ENCODE measurements at places on chromosomes 1 and 21.

- peak; percentile 79 for DNase-seq
Measured at GRCh38 chr1:97904534-97904933, 16.3 kb downstream of the DPYD start.

- no peak for DNase-seq
Measured at GRCh38 chr1:12541274-12542137, 76.5 kb downstream of the DHRS3 start.

DNA sequence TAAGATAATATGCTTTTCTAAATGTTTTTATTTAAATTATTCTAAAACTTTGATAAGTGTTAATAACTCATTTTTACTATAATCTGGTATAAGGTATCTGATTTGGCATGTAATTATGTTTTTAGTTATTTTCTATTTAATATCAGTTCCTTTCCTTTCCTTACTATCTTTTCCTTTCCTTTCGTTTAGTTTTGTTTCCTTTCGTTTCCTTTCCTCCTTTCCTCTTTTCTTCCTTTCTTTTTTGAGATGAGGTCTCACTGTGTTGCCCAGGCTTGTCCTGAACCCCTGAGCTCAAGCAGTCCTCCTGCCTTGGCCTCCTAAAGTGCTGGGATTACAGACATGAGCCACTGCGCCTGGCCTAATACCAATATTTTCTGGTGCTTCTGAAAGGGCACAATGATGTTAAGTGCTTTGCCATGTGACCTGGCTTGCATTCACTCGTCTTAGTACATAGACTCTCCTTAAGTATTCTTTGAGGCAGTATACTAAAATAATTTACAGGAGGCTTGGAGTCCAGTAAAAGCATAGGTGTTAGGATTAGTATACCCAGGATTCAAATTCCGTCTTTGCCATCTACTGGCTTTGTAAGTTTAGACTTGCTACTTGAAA, 18.7 kb downstream of the MIER1 start:
- no peak for DNase-seq

- DNase-seq: no peak
Measured at GRCh38 chr1:209305221-209305954, 278.1 kb upstream of the CAMK1G start.
